Ovary (tissue), 10 donors: ENCODE measurements at places on chromosomes 5 and 9.

DNA sequence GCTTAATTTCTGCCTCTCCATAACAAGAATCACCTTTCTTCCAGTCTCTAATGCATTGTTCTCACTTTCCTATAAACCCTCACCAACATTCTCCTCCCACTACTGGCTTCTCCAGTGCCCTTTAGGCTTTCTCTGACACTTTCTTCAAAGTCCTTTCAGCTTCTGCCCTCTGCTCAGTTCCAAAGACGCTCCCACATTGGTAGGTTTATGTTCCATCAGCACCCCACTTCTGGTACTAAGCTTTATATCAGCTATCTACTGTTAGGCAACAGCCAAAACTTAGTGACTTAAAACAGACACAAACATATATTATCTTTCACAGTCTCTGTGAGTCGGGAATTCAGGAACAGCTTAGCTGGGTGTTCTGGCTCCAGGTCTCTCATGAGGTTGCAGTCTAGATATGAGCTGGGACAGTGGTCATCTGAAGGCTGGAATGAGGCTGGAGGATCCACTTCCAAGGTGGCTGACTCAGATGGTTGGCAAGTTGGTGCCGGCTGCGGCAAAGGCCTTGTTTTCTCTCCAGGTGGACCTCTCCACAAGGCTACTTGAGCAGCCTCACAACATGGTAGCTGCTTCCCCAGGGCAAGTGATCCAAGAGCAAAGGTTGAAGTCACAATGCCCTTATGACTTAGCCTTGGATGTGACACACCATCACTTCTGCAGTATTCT is 37.4 kb downstream of the BOD1 start:
- no peak for DNase-seq

- DNase-seq, result no peak
These were observed 19.7 kb downstream of the TRIM14 start for GRCh38 chr9:98099346-98099745.

DNA sequence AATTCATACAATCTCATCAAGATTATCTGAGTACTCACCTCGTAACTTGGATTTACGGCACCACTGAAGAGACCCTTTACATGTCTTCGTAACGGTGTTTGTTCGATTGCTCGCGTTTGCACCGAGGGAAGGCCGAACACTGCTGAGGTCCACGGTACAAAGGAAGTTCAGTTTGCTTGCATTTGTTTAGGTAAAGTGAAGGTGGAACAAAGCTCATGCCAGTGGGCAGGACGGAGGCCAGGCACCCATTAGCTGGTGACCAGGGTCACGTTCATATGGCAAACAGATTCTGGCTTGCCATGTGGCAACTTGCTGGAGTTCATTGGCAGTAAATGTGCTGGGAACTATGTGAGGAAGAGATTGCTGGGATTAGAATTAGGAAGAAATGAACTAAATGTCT is 164.8 kb downstream of the MACROH2A1 start:
- peak; percentile 8 for DNase-seq

- no peak for DNase-seq
These were observed 487.2 kb upstream of the ST8SIA4 start for GRCh38 chr5:101390151-101390908.

- DNase-seq, result no peak
These were observed 68.9 kb downstream of the FAT2 start for GRCh38 chr5:151522226-151522625.

GRCh38 chr9:17116400-17116837 is 18.4 kb upstream of the CNTLN start:
- DNase-seq, result no peak

GRCh38 chr5:146340260-146341081 is 1.8 kb downstream of the POU4F3 start:
- peak; percentile 37 for DNase-seq

DNA sequence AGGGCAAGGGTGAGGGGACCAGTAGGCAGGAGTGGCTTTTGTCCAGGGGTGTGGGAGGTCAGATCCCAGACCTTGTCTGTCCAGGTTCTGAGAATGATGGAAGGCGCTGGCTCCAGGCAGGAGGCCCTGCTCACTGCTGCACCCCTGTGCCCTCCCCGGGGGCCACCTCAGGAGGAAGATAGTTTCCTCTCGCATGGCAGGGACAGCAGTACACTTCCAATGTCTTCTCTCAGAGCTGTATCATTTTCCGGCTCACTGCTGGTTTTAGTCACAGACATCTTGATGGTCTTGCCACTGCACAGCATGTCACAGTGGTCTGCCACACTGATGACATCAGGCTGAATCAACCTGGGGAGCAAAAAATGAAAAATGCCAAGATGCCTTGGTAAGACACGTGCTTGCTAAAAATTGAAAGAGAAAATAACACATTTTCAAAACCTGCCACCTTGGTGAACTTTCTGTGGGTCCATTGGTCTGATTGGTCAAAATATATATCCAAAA is 3.3 kb upstream of the SLC6A3 start:
- no peak for DNase-seq

GRCh38 chr9:8733131-8733954 is 933.8 kb upstream of the DMAC1 start:
- DNase-seq, result peak; percentile 63
